ENCODE measurements at places on chromosomes 6 and 20. TPM values are rescaled to one million over a fixed set of nuclear protein-coding genes. Genes with fewer than 3 reads are reported as not detected.
A peak's percentile ranks its signal among the peaks of the same experiment; 100 is the strongest.

- H3K27ac ChIP-seq: no peak overlapping the region
- no peak for DNase-seq
- no peak overlapping the region for H3K4me3 ChIP-seq
- no peaks in the 10 kb centered on the region for H3K27me3 ChIP-seq
- H3K36me3 ChIP-seq: no peaks in the 10 kb centered on the region
Measured at GRCh38 chr6:13437218-13437996, 50.0 kb downstream of the GFOD1 start.

GRCh38 chr6:135086414-135086764 lies 31.8 kb upstream of the HBS1L start:
- H3K27ac ChIP-seq: no peak overlapping the region
- H3K27me3 ChIP-seq: no peaks in the 10 kb centered on the region
- no peaks in the 10 kb centered on the region for H3K36me3 ChIP-seq

The SOBP gene
- total RNA-seq: 9.4 TPM

- no peaks in the 10 kb centered on the region for H3K27me3 ChIP-seq
- H3K4me3 ChIP-seq: no peak overlapping the region
- no peak overlapping the region for H3K27ac ChIP-seq
- peaks cover 6% of the 10 kb centered on the region for H3K36me3 ChIP-seq
- H3K4me1 ChIP-seq: no peaks in the 10 kb centered on the region
Measured at GRCh38 chr6:158502263-158502950, 57.5 kb upstream of the TMEM181 start.

DNA sequence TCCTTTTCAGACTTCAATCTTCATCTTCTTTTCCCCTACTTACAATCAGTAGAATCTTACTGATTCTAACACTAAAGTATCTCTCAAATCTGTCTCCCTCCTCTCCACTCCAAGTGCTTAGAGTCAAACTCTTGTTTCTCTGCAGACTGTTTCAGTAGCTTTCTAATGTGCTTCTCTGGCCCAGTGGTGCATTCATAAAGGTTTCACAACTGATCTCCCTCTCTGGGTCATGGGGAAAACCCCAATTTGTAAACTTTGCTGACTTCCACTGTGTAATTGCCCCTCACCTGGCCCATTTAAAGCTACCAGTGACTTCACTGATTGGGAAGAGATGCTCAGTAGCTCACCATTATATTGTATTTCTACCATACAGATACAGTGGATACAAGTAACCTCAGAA lies 183.6 kb downstream of the FAXC start:
- DNase-seq: no peak
- no peaks in the 10 kb centered on the region for H3K36me3 ChIP-seq
- no peaks in the 10 kb centered on the region for H3K27me3 ChIP-seq
- no peak overlapping the region for H3K27ac ChIP-seq
- no peak overlapping the region for H3K4me3 ChIP-seq

The PPIL6 gene
- 3.2 TPM for total RNA-seq

The OLIG3 gene
- total RNA-seq: not detected

DNA sequence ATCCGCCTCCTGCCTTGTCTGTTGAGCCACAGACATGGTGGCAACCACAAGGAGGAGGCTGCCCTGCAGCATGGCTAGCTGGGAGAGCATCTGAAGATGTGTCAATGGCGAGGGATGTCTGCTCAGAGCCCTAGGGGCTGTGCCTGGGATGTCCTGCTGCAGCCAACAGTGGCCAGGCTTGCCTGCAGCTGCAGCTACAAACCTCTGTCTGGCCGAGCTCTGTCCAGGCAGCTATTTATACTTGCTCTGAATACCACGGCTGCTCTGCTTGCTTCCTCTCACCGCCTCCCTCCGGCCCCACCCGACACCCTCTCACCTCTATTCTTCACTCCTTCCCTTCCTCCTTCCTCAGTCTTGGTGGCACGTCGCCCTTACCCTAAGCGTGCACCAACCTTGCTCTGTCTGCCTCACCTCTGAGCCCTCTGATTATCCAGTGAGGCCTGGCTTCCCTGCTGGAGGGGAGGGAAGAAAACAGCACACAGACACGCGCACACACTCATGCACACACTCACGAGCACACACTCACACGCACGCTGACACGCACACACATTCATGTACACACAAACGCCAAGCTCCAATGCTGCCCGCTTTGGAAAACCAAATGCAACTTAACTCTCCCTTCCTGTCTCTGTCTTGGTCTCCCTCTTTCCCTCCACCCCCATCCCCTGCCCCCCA lies at the start of gene ANGPT4:
ANGPT4 (minus strand) TSS at position 210 of the 675 bp plus-strand sequence; CDS start at position 90, 120 bp downstream.
- no peaks in the 10 kb centered on the region for H3K4me1 ChIP-seq
- H3K4me3 ChIP-seq: no peak within 1 kb of the TSS
- peak; percentile 31 for DNase-seq
- H3K27ac ChIP-seq: no peak within 1 kb of the TSS
- H3K27me3 ChIP-seq: peaks cover 53% of the 10 kb centered on the region
- H3K36me3 ChIP-seq: no peaks in the 10 kb centered on the region

Measured in stomach (tissue), 19 donors.